Upper lobe of right lung (tissue), 1 donor: ENCODE measurements at places on chromosomes 1 and 21.

- DNase-seq = no peak
Measured at GRCh38 chr1:168623003-168623828, 46.8 kb downstream of the XCL1 start.

DNA sequence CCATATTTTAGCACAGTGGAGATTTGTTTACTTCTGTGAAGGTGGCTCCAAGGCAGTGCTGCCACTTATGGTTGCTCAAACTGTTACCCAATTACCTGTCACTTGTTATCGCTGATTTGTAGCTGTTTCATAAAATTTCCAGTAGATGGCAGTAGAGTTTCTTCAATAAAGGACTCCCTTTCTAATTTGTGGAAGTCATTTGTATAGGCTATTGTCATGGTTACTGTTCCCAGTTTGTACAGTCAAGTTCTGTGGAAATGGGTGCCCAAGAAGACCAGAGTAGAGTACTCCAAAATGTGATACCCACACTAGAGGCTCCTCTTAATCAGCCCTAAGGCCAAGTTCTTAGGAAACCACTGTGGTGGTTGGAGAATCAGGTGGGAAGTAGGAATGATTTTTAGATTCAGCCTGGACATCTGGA, 186.1 kb downstream of the CLEC20A start:
- DNase-seq = no peak

DNA sequence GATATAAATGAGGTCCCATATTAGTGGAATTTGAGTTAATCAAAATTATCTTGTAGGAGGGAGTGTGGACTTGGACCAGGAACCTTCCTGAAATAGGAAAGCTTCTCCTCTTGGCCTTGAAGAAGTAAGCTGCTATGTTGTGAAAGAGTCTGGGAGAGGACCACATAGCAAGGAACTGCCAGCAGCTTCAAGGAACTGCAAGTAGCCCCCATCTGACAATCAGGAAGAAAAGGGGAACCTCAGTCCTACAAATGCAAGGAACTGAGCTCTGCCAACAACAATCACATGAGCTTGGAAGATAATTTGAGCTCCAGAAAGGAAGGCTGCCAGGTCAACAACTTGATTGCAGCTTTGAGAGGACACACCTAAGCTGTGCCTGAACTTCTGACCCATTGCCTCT, 8.2 kb upstream of the PRMT6 start:
- no peak for DNase-seq

GRCh38 chr1:71364236-71364635, 283.4 kb upstream of the ZRANB2 start:
- no peak for DNase-seq

- DNase-seq = peak; percentile 54
Measured at GRCh38 chr1:30912224-30912623, 3.7 kb upstream of the SDC3 start.

DNA sequence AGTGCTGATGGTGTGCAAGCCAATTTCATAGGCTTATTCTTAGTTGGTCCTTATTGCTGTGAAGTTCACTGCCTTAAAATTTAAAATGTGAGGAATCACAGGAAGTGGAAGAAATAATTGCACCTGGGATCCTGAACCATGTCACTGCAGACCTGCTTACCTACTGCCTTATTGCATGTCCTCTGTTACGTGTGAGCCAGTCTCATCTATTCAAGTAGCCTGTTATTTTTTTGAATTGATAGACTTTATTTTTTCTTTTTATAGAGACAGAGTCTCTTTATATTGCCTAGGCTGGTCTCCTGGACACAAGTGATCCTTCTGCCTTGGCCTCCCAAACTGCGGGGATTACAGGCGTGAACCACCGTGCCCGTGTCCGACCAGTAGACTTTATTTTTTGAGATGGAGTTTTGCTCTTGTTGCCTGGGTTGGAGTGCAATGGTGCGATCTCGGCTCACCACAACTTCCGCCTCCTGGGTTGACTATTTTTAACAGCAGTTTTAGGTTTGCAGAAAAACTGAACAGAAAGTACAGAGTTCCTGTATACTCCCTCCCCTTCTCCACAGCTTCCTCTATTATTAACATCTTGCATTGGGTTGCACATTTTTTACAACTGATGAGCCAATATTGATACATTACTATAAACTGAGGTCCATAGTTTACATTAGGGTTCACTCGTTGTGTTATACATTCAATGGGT, 14.0 kb upstream of the DISC1 start:
- DNase-seq = peak; percentile 63

- no peak for DNase-seq
Measured at GRCh38 chr1:58190267-58190988, 356.1 kb downstream of the OMA1 start.

- no peak for DNase-seq
Measured at GRCh38 chr1:212291505-212292134, 6.4 kb downstream of the PPP2R5A start.

- no peak for DNase-seq
Measured at GRCh38 chr1:72230746-72231145, 51.6 kb downstream of the NEGR1 start.

GRCh38 chr1:184037849-184038591, 492 bp upstream of the COLGALT2 start:
- no peak for DNase-seq

- DNase-seq = no peak
Measured at GRCh38 chr1:197725044-197725443, 50.2 kb downstream of the DENND1B start.

- DNase-seq = no peak
Measured at GRCh38 chr1:8086055-8086454, 59.9 kb upstream of the ERRFI1 start.

DNA sequence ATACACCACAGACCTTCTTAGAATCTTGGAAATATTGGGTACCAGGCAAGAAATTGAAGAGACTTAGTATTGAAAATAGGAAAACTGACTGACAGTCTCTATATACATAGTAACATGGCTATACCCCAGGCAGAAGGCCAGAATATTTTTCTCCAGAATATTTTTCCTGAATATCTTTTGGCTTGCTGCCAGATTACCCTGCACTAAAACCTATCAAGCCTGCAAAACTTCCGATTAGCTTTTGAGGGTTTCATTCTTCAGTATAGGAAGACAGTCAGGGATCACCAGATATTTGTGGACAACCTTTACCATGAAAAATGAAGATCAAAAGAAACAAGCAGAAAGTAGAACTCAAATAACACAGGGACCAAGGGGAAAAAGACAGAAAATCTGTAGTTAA, 187.9 kb downstream of the LRRC7 start:
- no peak for DNase-seq

DNA sequence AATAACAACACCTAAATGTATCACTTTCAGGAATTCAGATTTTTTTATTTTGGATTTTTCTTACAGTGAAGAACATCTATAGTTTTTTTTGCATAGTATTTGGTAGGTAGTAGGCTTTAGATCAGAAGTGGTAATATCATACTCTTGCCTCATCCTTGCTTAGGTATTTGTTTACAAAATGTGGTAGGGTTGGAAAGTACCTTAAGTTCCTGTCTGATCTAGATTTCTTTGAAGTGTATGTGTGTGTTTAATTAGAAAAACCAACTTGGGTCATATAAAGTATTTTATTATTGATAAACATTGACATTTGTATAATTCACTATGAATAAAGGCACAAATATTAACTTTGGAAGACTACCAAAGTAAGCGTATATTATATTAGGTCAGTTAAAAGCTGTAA, 85.3 kb upstream of the GPR88 start:
- no peak for DNase-seq
